ENCODE measurements at places on chromosomes 5 and 9. TPM values are rescaled to one million over a fixed set of nuclear protein-coding genes. Genes with fewer than 3 reads are reported as not detected.

NAIF1 gene
- total RNA-seq, result 11.8 TPM

DOCK8 gene
- total RNA-seq, result 162 TPM

TMC1 gene
- total RNA-seq, result not detected

DNA sequence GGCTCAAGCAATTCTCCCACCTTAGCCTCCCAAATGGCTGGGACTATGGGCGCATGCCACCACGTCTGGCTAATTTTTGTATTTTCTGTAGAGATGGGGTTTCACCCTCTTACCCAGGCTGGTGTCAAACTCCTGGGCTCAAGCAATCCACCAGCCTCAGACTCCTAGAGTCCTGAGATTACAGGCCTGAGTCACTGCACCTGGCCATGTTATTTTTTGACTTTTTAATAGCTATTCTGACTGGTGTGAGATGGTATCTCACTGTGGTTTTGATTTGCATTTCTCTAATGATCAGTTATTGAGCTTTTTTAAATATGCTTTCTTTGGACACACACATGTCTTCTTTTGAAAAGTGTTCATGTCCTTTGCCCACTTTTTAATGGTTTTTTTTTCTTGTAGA, 38.2 kb downstream of the FBXW2 start:
- no peak for DNase-seq
- no peak overlapping the region for H3K27ac ChIP-seq
- H3K36me3 ChIP-seq, result no peaks in the 10 kb centered on the region
- H3K4me3 ChIP-seq, result no peak overlapping the region
- H3K4me1 ChIP-seq, result no peaks in the 10 kb centered on the region
- H3K27me3 ChIP-seq, result no peaks in the 10 kb centered on the region

- H3K27ac ChIP-seq, result no peak overlapping the region
- no peaks in the 10 kb centered on the region for H3K27me3 ChIP-seq
- peaks cover 7% of the 10 kb centered on the region for H3K36me3 ChIP-seq
- no peak overlapping the region for H3K4me3 ChIP-seq
- H3K4me1 ChIP-seq, result no peaks in the 10 kb centered on the region
Observed at GRCh38 chr5:76685704-76686103, 30.2 kb upstream of the F2R start.

DNA sequence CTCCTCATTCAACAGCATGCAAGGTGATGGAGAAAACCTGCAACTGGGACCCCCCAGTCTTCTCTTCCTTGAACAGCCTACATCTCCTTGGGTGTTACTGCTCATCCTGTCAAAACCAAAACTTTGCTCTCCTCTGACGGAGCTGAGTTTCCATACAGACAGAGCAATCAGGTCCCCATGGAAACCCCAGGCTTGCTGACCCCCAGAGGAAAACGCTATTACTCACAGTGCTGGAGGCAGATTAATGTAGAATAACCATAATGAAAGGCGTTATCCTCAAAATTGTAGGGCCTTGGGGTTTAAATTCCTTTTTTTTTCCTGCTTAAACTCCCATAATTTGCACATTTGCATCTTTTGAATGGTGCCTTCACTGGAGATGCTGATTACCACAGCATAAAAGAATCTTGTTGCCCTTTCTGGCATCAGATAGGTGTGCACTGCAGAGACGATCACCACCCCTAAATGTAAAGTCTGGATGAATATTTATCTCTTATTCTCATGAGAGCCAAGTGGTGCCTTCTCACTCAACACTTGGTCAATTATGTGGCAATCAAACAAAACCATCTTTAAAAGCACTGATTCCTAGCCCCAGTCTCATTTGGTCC, 126.3 kb downstream of the MSX2 start:
- H3K4me1 ChIP-seq, result no peaks in the 10 kb centered on the region
- no peaks in the 10 kb centered on the region for H3K36me3 ChIP-seq
- H3K27ac ChIP-seq, result no peak overlapping the region
- H3K4me3 ChIP-seq, result no peak overlapping the region
- no peaks in the 10 kb centered on the region for H3K27me3 ChIP-seq

DNA sequence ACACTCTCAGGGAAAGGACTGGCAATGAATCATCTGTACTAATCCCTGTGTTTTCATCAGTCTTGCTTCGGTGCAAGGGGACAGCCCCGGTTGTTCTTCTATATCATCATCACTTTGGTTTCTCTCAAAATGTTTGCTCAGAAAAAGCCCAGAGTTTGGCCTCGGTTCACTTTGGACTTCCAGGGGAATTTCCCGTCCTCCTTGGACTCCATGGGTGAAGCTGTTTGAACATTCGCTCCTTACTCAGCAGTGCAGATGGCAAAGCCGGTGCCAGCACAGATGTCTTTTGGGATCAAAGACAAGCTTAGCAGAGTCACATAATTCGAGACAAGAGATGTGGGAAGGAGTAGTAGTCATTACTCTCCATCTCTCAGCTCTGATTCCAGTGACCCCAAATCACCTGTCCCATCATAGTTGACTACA, 69.8 kb upstream of the TNFSF8 start:
- no peaks in the 10 kb centered on the region for H3K36me3 ChIP-seq
- H3K4me1 ChIP-seq, result no peaks in the 10 kb centered on the region
- no peak for DNase-seq
- no peak overlapping the region for H3K4me3 ChIP-seq
- no peak overlapping the region for H3K27ac ChIP-seq

GRCh38 chr5:168273056-168273980, 18.1 kb upstream of the WWC1 start:
- peaks cover 7% of the 10 kb centered on the region for H3K4me1 ChIP-seq
- no peak overlapping the region for H3K27ac ChIP-seq
- DNase-seq, result no peak
- no peak overlapping the region for H3K4me3 ChIP-seq
- no peaks in the 10 kb centered on the region for H3K27me3 ChIP-seq

DNA sequence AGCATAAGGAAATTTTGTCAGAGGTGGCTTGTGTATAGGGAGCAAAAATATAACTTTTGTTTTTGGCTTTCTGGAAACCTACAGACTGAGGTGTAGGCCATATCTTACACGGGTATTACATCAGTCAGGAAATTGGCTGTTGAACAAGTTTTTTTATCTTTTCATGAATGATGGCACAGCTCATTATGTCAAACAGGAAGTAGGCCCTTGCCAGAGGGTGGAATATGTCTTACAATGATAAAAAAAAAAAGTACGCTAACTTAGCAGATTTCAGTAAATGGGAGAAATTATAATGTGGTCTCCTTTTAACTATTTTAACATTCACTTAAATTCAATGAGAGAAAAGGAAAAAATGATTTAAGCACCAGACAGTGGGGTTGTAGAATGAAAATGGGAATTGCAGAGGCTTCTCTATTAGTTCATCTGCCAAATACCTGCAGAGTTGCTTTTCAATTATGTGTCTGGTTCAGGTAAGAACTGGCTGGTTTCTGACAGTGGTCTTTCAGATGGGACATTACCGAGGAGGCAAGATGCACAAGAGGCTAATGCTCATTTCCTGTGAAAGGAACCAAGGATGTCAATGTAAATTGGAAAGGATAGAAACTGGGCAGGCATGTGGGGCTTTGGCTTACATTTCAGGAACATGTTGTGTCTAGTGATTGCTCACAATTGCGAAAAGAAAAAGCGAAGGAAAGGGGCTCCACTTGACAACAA, 169.9 kb downstream of the NNT start:
- H3K27me3 ChIP-seq, result no peaks in the 10 kb centered on the region
- no peak overlapping the region for H3K27ac ChIP-seq
- no peak overlapping the region for H3K4me3 ChIP-seq

DNA sequence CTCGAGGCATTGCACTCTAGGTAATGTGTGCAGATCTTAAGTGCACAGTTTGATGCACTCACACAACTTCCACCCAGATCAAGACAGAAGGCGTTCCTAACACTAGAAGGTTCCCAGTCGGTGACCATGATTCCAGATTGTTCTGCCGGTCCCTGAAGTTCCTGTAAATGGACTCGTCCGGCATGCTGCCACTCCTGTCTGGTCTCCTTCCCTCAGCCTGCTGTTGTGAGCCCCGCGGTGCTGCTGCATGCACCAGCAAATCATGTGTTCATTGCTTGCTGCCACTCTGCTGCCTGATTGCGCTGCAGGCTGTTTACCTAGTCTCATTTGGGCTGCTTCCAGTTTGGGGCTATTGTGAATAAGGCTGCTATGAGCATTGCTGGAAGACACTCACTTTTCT, 11.5 kb downstream of the STKLD1 start:
- no peak overlapping the region for H3K4me3 ChIP-seq
- H3K27me3 ChIP-seq, result no peaks in the 10 kb centered on the region
- no peak for DNase-seq

GRCh38 chr9:1173211-1173610, 123.1 kb downstream of the DMRT2 start:
- no peak overlapping the region for H3K4me3 ChIP-seq
- H3K4me1 ChIP-seq, result no peaks in the 10 kb centered on the region
- H3K27me3 ChIP-seq, result no peaks in the 10 kb centered on the region
- DNase-seq, result no peak
- H3K36me3 ChIP-seq, result no peaks in the 10 kb centered on the region

DNA sequence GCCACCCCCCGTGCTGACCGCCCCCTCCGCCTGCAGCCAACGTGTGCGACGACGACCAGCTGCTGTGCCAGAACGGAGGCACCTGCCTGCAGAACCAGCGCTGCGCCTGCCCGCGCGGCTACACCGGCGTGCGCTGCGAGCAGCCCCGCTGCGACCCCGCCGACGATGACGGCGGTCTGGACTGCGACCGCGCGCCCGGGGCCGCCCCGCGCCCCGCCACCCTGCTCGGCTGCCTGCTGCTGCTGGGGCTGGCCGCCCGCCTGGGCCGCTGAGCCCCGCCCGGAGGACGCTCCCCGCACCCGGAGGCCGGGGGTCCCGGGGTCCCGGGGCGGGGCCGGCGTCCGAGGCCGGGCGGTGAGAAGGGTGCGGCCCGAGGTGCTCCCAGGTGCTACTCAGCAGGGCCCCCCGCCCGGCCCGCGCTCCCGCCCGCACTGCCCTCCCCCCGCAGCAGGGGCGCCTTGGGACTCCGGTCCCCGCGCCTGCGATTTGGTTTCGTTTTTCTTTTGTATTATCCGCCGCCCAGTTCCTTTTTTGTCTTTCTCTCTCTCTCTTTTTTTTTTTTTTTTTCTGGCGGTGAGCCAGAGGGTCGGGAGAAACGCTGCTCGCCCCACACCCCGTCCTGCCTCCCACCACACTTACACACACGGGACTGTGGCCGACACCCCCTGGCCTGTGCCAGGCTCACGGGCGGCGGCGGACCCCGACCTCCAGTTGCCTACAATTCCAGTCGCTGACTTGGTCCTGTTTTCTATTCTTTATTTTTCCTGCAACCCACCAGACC, 80.2 kb downstream of the NTNG2 start:
- H3K36me3 ChIP-seq, result no peaks in the 10 kb centered on the region
- peak overlapping the region; percentile 52 for H3K27ac ChIP-seq
- no peaks in the 10 kb centered on the region for H3K27me3 ChIP-seq
- H3K4me3 ChIP-seq, result peak overlapping the region; percentile 77
- peak; percentile 53 for DNase-seq

GRCh38 chr5:151691706-151692105, 5.0 kb upstream of the SPARC start:
- no peaks in the 10 kb centered on the region for H3K27me3 ChIP-seq
- no peak for DNase-seq
- no peak overlapping the region for H3K27ac ChIP-seq

DNA sequence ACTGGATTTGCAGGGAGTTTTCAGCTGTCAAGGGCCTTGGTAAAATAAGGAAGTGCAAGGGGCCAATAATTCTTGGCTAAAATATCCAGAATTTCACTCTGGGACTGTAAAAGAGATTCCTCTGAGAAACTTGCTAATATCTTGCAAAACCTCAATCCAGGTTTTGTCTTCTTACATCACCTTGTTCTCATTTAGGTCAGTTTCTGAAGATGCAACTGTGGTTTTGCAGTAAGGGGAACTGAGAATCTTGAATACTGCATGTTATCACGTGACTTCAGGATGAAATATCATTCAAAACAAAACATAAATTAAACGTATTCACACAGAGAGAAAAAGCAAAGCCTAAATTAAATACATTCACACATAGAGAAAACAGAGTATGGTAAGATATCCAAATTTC, 35.0 kb upstream of the RIC1 start:
- H3K4me3 ChIP-seq, result no peak overlapping the region
- H3K27ac ChIP-seq, result no peak overlapping the region
- DNase-seq, result no peak

DNA sequence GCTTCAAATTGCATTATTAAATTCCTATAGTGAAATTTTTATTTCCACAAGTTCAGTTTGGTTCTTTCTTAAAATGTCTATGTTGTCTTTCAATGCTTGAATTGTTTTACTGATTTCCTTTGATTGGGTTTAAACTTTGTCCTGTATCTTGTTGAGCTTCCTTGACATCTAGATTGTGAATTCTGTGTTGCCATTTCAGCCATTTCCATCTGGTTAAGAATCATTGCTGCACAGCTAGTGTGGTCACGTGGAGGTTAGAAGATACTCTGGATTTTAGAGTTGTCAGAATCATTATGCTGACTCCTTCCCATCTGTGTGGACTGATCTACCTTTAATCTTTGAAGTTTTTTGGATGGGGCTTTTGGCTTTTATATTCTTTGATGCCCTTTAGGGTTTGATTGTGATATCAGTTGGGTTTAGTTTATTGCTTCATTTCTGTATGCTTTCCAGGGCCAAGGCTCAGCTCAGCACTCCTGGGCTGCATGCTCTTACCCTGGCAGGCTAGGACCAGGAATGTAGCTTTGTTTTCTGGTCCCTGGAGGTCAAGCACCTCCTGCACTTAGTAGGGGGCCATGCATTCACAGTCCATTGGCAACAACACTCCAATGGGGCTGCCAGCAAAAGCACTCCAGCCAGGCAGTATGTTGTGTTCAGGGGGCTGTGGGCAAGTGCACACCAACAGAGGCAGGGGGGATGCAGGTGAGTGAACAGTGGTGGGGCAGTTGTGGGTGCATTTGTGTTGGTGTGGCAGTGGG, 141.4 kb downstream of the PRR16 start:
- H3K27ac ChIP-seq, result no peak overlapping the region
- no peaks in the 10 kb centered on the region for H3K4me1 ChIP-seq
- no peaks in the 10 kb centered on the region for H3K27me3 ChIP-seq
- no peak for DNase-seq
- H3K36me3 ChIP-seq, result no peaks in the 10 kb centered on the region
- no peak overlapping the region for H3K4me3 ChIP-seq

- no peak overlapping the region for H3K4me3 ChIP-seq
- H3K27me3 ChIP-seq, result no peaks in the 10 kb centered on the region
- DNase-seq, result no peak
- H3K4me1 ChIP-seq, result no peaks in the 10 kb centered on the region
- H3K36me3 ChIP-seq, result no peaks in the 10 kb centered on the region
Observed at GRCh38 chr5:28014779-28015178, 976.4 kb upstream of the CDH9 start.

Measured in naive thymus-derived CD4-positive, alpha-beta T cell (primary cell).